Metanephros (tissue), 2 donors: ENCODE measurements at places on chromosomes 3 and 15. TPM values are rescaled to one million over a fixed set of nuclear protein-coding genes. Genes with fewer than 3 reads are reported as not detected.

Gene PLA2G4E
- 0.29 TPM for total RNA-seq

Gene SERINC4
- 0.23 TPM for total RNA-seq

Gene CAND2
- 19.4 TPM for total RNA-seq

Gene CCNB2
- total RNA-seq = 15.1 TPM

Gene ZNF502
- 8.0 TPM for total RNA-seq

Gene ZNF662
- 16.9 TPM for total RNA-seq

Gene LSAMP
- total RNA-seq = 6.7 TPM

Gene OXSM
- 13.7 TPM for total RNA-seq

Gene PLA2G4F
- 27.8 TPM for total RNA-seq

Gene IRAK2
- 2.7 TPM for total RNA-seq

Gene RBP2
- not detected for total RNA-seq

Gene STRIT1
- 2.0 TPM for total RNA-seq

Gene C3orf33
- 6.7 TPM for total RNA-seq

Gene ACP3
- total RNA-seq = 79.9 TPM

Gene NUTM1
- total RNA-seq = not detected

Gene ASB14
- 0.12 TPM for total RNA-seq

Gene HCLS1
- total RNA-seq = 10.6 TPM

Gene TMC3
- total RNA-seq = not detected

Gene GOLGA8G
- not detected for total RNA-seq

Gene UTS2B
- 1.2 TPM for total RNA-seq

Gene EPHA3
- total RNA-seq = 6.6 TPM

Gene HOMER2
- 27.0 TPM for total RNA-seq

Gene ANKRD34C
- 0.12 TPM for total RNA-seq

Gene RARRES1
- total RNA-seq = 22.3 TPM

Gene TUSC7
- total RNA-seq = not detected

Gene ABHD17C
- 21.8 TPM for total RNA-seq

Gene CPNE9
- 0.23 TPM for total RNA-seq

Gene NOX5
- total RNA-seq = 0.23 TPM

Gene IL16
- 6.7 TPM for total RNA-seq

Gene ACKR4
- total RNA-seq = 1.9 TPM

Gene ATP13A5
- total RNA-seq = not detected
